ENCODE measurements at places on chromosomes 6 and 20.

DNA sequence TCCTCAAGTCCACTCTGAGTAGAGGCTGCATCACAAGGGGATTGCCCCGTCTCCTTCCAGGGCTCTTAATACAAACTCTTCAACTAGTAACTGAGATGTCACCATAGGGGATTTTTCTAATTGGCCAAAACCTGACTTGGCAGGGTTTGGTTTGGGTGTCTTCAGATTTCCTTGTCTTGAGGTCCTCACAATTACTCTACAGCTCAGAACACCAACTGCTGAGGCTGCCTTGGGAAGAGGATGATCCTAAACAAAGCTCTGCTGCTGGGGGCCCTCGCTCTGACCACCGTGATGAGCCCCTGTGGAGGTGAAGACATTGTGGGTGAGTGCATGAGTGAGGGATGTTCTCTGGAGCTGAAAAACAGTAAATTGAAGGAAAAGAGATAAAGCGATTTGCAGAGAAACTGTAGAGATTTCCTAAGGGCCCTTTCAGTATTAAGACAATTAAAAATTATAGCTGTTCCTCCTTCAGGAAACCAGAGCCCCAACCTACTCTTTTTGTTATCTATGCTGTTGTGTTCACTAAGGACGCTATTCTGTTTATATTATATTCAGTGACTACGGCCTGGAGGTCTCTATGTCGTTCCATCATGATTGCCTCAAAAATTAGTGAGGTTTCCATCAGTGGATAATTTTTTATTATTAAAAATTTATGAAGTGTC is at the start of gene HLA-DQA1:
Gene HLA-DQA1 (plus strand): TSS at position 188 of the 662 bp plus-strand sequence. CDS start 53 bp downstream, at position 241.
- DNase-seq = no peak

DNA sequence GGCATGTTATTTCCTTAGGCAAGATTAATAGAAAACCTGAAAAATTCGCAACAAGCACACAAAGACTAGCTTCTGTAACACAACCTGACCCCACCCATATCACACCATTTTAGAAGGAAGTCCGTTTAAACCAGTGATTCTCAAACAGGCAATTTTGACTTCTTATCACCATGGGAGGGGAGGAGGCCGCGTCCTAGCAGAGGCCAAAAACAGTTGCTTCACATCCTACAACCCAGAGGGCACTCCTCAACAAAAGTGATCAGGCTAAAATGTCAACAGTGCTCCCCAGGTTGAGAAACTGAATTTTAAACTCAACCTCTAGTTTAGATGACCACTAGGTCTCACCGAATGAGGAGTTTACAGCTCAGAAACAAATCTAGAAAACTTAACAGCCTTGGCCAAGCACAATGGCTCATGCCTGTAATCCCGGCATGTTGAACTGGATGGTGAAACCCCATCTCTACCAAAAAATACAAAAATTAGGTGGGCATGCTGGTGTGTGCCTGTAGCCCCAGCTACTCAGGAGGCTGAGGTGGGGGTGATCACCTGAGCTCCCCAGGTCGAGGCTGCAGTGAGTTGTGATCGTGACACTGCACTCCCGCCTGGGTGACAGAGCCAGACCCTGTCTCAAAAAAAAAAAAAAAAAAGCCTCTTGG is 3.4 kb downstream of the SNX5 start:
- no peak for DNase-seq

DNA sequence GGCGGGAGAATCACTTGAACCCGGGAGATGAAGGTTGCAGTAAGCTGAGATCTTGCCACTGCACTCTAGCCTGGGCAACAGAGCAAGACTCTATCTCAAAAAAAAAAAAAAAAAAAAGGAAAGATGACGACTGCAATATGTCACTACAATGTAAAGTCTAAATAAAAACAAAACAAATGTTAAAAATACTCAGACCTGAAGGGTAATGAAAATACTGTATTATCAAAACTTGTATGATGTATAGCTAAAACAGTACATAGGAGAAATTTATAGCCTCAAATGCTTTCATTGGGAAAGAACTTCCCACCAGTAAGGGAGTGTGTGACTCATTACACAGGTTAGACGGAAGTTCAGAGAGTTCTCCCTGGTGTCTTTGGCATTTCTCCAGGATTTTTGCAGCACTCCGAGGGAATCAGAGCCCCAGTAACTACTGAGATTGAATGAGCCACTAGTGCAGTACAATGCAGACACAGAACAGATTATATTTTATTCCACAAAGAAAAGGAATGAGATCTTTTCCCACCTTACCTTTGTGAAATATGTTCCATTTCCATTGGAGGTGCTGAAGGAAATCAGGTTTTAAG is 12.5 kb upstream of the RALGAPB start:
- no peak for DNase-seq

- no peak for DNase-seq
These were observed 6.0 kb downstream of the LHFPL5 start for GRCh38 chr6:35810971-35811698.

DNA sequence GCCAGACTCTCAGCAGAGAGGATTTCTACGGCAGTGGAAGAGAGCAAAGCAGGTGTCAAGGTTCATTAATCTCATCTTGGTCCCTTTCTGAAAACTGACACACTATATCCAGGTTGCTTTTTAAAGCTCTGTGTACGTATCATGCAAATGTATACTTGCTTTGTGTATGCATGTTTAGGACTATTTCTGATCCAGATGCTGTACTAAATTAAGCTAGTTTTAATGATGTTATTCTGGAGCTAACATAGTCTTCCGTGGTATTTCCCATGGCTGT is 59.2 kb upstream of the SNX9 start:
- no peak for DNase-seq

DNA sequence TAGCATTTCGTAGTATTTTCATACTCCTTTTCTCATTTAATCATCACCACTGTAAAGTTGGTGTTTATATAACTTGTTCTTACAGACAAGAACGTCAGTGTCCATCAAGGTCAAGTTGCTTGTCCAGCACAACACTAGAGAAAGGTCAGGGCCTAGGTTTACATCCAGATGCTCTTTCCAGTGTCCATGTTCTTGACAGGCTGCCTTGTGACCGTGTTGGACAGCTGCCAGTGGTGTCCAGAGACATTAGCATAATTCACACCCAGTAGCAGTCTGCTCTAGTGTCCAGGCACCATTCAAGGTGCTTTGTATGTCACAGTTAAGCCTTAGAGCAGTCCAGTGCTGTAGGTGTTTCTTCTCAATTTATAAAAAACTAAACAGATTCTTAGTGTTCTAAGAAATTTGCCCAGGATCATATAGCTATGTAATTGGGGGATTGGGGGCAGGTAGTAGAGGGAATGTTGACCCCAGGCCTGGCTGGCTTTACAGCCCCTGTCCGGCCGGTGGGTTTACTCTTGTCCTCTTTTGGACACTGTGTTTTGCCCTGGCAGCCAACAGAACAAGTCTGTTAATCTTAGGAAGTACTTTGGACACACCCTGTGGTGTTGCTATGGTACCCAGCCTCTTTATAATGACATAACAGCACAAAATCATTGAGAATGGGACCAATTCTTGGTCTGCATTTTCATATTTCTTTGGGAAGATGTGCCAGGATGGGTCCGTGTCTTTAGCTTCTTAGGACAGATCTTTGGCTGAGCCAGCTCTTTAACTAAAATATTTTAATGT is 8.0 kb downstream of the STK35 start:
- DNase-seq = no peak

DNA sequence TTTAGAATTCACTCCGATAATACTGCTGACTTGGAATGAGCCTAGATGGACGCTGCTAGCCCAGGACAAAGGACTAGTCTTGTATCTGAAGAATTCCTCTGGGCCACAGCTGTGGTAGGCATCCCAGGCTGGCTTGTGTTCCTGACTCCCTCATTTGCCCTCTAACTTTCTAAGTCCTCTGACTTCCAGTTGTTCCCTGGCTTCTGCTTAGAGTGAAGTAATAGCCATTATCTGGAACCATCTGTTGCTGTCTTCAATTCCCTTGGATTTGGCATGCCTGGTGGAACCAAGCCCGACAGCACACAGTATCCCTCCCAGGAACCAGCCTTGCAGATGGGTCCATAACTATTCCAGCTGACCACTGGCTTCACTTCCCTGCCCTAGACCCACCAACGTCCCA is 376.0 kb downstream of the SYNE1 start:
- no peak for DNase-seq

- DNase-seq = no peak
These were observed 56.4 kb downstream of the CDH4 start for GRCh38 chr20:61308477-61308774.

DNA sequence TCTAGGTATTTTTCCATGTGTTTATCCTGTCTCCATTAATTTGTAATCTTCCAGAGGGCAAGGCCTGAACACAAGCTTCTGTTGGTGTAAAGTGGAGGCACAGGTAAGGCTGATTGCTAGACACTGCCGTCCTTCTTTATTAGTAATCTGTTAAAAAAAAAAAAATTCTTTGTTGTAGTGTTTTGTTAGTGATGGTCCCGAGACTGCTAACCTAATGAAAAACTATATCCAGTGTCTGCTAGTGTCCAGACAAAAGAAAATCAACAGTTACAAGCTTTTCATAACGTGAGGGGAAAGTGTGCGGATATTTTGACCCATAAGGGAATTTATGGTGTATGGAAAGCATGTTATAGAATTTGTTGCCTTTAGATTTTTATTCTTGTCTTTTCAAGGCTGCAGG is 4.2 kb upstream of the HIVEP1 start:
- DNase-seq = no peak

DNA sequence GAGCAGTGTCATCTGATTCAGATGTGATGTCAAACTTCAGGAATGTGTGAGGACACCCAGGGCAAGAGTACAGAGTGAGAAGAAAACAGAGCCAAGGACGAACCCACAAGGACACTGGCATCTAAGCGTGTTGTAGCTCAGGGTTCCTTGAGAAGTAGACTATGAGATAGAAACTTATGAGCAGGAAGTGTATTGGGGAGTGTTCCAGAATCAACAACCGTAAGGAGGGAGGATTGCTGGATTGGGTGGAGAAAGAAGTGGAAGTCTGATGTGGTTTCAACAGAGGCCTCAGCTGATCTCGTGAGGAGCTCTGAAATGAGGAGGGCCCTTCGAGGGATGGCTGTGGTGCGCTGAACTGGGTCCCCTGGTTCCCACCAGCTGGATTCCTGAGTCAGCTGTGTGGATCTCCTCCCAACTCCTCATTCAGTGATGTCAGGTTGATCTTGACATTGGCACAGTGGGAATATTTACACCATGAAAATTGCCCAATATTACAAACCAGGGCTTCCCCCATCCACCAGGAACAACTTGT is 25.7 kb upstream of the IGF2R start:
- DNase-seq = no peak

GRCh38 chr20:61939691-61940360 is 125.9 kb downstream of the TAF4 start:
- DNase-seq = no peak

- no peak for DNase-seq
These were observed 114.5 kb upstream of the SCGN start for GRCh38 chr6:25537349-25538018.

DNA sequence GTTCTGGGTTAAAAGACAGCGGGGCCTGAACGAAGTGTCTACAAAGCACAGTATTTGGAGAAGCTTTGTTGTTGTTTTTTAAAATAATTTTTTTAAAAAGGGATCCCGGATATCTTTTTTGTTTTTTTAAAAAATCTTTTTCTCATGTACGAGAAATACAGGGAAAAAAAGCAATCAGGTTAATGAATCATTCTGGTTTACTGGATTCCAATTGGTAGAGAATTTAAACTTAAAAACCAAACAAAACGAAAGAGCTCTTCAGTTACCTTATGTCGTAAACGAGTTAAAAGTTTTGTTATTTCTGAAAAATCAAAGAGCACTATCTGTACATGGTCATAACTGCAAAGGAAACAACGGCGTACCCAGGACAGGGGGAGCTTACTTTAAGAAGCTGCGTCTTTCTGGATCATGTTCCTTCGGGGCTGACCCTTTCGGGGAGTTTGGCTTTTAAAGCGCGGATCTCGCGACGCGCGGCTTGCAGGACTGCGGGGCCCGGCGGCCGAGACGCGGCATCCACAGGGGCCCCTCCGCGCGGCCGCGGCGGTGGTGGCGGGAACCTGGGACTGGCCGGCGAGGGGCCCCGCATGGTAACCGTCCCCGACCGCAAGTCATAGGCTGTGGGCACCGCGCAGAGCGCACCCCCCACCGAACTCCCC is 927 bp downstream of the IL20RA start:
- DNase-seq = no peak

- no peak for DNase-seq
These were observed 231.9 kb downstream of the PKHD1 start for GRCh38 chr6:51855310-51856082.

Measured in activated CD8-positive, alpha-beta memory T cell treated with anti-CD3 and anti-CD28 coated beads for 4 hours (primary cell).